ENCODE measurements at places on chromosomes 13 and 19.
A peak's percentile ranks its signal among the peaks of the same experiment; 100 is the strongest.

- DNase-seq: no peak
These were observed 749.4 kb upstream of the SLC10A2 start for GRCh38 chr13:103815619-103816018.

DNA sequence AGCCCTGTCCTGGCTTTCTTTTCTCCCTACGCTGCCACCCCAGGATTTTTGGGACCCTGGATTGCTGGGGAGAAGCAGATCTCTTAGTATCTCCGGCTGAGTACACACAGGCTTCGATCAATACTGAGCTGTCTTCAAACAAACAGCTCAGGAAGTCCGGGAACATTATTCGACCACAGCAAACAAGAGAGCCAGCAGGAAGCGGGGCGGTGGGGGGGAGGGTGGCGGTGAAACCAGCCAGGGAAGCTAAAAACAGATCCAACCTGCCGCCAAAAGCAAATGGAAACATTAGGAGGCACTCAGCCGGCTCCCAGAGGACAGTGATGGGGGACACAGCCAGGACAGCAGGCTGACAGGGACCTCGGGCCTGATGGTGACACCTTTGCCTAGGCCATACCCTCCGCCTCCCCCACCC is 12.2 kb upstream of the BCAM start:
- DNase-seq: no peak

DNA sequence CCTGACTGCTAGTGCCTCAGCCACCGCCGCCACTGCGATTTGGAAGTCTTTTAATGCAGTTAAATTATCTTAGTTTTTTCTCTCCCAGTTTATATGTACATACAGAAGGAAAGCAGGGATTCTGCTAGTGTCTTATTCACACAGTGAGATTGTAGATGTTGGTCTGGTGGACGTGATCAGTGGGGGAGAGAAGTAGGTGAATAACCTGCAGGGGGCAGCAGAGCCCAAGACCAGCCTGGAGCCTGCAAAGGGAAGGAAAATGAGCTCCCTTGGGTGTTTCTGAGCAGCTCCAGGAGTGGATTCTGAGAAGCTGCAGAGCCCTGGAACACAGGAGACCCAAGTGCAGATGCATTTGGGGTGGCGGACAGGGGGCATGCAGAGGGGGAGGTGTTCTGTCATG is 26.3 kb downstream of the ZNF844 start:
- DNase-seq: peak; percentile 58

- DNase-seq: no peak
These were observed 354.1 kb downstream of the KLF5 start for GRCh38 chr13:73412933-73413332.

DNA sequence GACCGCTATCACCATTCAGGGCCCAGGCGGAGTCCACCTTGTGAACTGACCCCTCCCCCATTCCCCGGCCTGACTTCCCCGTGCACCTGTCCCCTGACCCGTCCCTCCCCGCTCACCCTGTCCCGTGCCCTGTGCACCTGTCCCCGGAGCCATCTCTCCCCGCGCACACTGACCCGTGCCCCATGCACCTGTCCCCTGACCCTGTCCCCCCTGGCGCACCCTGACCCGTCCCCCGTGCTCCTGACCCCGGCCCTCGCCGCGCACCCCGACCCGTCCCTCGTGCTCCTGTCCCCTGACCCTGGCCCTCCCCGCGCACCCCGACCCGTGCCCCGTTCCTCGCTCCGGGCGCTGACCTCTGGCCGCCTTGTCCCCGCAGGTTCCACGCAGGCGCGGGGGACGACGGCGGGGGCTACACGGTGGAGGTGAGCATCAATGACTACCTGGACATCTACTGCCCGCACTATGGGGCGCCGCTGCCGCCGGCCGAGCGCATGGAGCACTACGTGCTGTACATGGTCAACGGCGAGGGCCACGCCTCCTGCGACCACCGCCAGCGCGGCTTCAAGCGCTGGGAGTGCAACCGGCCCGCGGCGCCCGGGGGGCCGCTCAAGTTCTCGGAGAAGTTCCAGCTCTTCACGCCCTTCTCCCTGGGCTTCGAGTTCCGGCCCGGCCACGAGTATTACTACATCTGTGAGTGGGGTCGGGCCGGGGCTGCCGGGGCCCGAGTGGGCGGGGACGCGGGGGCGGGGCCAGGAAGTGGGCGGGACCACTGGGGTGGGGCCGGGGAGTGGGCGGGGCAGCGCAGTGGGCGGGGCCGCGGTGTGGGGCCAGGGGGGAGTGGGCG is 9.7 kb downstream of the EFNA2 start:
- no peak for DNase-seq

DNA sequence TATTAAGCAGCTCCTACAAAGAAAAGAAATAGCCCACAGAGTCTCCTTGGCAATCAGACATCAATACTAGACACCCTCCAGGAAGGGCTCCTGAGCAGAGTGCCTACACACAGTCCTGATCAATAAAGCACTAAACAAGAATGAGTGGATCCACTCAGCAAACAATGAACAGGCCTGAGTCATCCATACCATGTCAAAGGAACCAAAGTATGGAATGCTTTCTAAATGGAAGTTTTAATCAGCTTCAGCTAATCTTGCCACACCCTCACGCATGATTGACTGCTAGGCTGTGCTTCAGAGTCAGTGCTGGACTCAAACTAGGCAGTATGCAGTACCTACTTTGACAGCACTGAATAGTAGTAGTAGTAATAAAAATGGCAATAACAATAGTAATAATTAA is 392.7 kb upstream of the HTR2A start:
- DNase-seq: no peak

GRCh38 chr13:67175836-67176459 is 54.2 kb downstream of the PCDH9 start:
- no peak for DNase-seq

DNA sequence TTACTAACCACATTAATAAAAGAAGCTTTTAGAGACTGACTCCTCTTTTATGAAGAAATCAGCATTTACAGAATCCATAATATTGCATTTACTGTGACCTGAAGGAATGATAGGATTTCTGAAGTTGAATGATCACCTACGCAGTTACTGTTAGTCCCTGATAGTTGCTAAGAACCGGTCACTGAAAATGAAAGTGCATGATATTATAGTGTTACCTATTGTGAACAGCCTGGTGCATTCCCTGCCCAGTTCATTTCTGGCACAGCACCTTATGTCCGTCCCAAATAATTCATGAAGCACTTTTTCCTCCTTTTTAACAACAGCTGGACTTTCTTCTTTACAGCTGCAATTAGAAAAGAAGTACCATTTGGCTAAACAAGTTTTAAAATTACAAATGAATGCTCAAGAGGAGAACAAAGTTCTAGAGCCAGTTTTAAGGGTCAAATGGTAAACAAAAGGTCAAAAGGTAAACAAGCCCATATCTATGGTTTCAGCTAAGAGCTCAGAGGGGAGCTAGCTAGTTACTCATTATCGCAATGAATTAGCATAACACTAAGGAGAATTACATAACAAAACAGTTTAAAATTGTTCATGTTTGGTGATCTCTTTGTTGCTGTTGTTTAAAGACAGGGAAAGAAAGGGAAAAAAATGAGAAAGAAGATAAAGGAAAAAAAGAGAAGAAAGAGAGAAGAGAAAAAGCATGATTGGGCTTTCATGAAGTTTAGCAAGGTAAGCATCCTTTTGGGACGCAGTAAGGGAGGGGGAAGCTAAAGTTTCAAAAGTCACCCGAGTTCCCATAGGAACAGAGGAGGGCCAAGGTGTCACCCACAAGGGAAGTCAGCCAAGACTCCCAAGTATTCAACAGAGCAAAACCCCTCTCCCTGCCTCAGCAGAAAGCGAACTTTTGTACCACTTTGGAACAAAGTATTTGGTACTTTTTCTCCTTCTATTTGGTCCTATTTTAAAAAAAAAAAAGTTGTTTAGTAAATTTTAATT is 50.2 kb downstream of the FLT3 start:
- DNase-seq: no peak

DNA sequence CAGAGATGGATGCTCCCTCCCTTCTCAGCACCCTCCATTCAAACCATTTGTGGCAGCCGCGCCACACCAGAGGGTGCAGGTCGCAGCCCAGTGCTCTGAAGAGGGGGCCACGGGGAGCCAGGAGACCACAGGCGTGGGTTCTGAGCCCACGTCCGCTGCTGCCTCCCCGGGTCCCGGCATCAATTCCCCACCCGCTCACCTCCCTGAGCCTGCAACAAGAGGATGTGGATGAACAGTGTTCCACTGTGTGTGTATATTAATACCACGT is 120.1 kb upstream of the VSTM2B start:
- no peak for DNase-seq

DNA sequence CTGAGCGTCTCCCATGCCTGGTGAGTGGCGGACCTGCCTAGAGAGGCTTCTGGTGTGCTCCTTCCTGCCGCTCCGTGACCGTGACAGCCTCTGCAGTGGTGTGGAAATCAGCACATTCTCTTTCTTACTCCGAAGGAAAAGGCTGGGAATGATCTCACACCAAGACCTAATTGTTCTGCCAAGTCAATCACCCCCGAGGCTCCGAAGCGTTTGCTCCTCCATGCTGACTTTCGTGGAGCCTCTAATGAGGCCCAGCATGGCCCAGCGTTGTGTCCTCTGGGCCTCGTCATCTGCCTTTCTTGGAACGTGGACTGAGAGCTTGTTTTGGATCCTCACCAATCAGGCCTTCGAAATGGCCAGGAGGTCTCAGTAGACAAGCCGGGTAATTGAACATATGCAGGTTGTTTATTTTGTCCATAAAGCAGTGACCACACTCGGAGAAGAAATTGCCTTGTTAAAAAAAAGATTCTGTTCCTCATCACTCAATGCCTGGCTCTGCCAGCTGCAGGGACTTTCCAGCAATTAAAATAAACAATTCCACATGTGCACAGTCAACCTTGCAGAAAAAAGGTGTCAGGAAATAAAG is 107.1 kb downstream of the UBL3 start:
- DNase-seq: no peak

- DNase-seq: no peak
These were observed 1.5 kb upstream of the DAND5 start for GRCh38 chr19:12967907-12968306.

DNA sequence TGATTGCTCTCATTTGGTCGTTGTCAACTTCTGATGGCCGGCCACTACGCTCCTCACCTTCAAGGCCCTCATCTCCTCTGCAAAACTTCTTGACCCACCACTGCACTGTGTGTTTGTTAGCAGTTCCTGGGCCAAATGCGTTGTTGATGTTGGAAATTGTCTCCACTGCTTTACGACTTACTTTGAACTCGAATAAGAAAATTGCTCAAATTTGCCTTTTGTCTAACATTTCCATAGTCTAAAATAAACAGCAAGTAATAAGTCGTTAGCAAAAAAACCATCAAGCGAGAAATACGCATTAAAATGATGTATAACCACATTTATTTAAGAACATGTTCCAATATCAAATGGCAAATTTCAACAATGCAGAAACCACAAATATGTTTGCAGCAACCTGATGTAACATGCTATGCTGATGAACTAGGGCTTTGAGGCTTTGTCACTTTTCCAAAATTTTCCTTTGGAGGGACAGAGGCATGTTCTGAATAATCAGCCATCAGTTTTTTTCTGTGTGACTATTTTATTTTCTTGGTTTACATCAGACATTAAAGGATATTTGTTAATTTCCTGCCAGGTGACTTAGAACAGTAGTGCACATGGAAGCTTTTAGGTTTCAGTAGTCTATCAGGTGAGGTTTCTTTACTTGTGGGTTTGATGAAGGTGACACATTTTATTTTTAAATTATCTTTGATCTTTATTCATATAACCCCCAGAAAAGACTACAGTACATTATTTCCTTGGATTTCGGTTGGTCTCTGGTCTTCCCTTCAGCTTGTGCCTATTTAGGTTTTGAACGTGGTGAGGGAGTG is 74.7 kb upstream of the TEX29 start:
- no peak for DNase-seq

DNA sequence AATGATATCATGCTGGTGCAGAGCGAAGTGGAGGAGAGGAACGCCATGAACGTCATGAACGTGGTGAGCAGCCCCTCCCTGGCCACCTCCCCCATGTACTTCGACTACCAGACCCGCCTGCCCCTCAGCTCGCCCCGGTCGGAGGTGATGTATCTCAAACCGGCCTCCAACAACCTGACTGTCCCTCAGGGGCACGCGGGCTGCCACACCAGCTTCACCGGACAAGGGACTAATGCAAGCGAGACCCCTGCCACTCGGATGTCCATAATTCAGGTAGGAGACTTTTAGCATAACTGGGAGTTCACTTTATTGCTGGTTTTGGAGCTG is 3.3 kb downstream of the PCDH17 start:
- no peak for DNase-seq

DNA sequence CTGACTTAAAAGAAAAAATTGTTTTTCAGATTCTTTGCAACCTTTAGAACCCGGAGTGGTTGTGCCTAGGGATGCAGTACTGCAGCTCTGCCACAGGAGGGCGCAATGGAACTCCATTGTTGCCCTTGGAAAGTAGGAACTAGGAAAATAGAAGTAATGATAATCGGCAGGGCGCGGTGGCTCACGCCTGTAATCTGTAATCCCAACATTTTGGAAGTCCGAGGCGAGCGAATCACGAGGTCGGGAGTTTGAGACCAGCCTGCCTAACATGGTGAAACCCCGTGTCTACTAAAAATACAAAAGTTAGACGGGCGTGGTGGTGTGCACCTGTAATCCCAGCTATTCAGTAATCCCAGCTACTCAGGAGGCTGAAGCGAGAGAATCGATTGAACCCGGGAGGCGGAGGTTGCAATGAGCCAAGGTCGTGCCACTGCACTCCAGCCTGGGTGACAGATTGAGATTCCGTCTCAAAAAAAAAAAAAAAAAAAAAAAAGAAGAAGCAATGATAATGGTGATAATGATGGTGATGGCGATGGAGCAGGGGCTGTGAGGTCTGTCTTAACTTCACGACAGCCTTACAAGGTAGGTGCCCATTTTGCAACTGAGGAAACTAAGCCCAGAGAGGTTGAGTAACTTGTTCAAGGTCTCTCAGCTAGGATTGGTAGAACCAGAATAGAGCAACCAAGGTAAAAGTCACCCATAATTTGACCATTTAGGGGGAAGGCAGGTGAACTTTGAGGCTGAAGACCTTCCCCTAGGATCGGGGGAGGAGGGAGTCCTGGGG is 5.5 kb upstream of the ADAMTS10 start:
- DNase-seq: peak; percentile 63

DNA sequence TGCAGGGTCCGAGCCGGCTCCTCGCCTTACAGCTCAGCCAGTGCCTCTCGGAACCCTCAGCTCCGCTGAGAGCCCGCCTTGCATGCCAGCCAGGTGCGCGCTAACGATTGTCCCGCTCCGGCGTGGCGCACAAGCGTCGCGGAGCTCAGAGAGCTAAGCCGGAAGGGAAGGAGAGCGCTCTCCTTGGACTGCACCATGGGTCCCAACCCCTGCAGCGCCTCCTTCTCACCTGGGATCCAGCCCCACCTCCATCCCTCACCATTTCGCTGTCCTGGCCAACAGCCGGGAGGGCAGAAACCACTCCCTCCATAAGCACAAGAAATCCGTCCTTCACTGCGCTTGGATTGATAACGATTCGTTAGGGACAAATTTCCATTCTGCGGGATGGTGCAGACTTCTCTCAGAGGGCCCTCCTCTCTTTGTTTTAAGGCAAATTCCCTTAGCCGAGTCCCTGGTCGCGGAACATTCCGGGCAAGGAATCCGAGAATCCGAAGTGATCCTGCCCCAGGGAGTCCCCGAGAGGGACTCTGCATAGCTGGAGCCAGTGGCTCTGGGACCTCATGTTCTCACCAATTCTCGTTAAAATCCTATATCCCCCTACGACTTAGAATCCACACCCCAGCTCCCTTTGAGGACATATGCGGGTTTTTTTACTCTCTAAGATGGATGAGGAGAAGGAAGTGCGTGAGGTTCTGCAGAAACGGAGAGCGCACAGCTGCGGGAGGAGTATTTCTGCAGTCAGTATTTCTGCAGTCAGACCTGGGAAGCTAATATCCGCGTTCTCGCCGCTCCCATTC is 2.8 kb downstream of the GSX1 start:
- no peak for DNase-seq
